Fibroblast of the conjunctiva (primary cell): ENCODE measurements at places on chromosomes 7 and 10.

DNA sequence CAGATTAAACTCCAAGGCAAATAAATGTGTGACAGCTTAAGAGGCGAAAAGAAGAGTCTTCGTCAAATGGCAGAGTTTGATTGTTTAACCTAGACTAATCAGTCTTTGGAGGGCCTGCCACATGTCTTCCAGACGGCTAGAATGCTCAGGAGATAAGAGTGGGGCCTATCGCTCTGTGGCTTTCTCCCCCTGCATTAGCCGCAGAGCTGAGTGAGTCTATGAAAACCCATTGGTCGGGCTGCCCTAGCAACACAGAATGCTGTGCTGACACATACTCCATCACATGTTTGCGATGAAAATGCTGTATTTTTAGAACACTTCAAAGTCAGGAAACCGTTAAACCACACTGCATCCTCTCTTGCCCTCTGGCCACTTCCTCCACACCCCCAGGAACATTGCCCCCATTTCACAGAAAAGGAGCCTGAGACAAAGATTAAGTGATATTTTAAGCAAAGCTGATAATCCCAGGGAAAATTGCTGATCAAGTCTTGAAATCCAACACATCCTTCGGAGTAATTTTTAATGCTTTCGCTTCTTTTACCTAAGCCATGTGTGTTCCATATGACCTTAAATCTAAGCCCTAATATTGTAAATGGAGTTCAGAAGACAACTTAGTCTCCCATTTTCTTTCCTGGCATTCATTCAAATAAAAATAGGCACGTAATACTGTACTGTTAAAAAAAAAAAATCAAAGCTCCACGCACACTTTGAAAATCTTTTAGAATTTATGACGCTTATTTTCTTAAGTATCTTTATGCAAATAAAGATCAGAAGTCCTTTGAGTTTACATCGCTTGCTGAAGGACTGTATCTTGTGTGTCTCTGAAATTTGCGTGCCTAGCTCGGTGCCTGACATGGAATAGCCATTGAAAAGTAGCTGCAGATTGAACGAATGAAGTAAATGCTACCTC, 161.2 kb downstream of the CELF2 start:
- DNase-seq: no peak

- no peak for DNase-seq
Measured at GRCh38 chr10:133048266-133048665, 39.5 kb upstream of the ADGRA1 start.

DNA sequence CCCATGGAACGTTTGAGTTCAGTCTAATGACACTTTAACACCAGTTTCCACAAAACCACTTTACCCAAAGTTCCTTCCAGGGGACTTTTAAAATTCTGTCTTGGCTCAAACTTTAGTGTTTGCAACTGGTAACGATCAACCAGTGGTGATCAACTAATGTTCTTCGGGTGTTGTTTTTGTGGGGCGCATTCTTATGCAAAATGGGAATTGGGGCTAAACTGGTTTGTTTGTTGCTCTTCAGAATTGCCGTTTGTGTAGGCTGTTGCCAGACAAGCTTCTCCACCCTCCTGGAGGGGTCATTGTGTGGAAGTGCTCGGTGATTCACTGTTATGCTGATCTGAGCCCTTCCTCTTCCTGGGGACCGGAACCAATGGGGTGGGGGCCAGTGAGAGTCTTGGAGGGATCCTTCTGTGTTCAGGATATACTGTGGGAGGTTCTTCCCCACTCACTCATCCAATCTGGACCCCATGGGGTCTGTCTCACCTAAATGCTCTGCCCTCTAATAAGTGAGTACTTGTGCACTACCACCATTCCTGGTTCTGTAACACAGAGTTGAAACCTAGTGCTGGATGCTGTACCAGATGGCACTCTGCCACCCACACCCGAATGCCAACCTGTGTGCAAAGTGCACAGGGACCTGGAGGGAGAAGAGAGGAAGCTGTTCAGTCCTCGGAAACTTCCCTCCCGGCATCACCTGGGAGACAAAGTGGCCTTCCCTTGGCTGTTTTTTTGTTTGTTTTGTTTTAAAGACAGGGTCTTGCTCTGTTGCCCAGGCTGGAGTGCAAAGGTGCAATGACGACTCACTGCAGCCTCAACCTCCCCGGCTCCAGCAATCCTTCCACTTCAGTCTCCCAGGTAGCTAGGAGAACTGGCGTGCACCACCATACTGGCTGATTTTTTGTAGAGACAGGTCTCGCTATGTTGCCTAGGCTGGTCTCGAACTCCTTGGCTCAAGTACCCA, 2.1 kb downstream of the NFE2L3 start:
- DNase-seq: no peak

- DNase-seq: no peak
Measured at GRCh38 chr10:74880041-74880440, 53.6 kb downstream of the KAT6B start.

DNA sequence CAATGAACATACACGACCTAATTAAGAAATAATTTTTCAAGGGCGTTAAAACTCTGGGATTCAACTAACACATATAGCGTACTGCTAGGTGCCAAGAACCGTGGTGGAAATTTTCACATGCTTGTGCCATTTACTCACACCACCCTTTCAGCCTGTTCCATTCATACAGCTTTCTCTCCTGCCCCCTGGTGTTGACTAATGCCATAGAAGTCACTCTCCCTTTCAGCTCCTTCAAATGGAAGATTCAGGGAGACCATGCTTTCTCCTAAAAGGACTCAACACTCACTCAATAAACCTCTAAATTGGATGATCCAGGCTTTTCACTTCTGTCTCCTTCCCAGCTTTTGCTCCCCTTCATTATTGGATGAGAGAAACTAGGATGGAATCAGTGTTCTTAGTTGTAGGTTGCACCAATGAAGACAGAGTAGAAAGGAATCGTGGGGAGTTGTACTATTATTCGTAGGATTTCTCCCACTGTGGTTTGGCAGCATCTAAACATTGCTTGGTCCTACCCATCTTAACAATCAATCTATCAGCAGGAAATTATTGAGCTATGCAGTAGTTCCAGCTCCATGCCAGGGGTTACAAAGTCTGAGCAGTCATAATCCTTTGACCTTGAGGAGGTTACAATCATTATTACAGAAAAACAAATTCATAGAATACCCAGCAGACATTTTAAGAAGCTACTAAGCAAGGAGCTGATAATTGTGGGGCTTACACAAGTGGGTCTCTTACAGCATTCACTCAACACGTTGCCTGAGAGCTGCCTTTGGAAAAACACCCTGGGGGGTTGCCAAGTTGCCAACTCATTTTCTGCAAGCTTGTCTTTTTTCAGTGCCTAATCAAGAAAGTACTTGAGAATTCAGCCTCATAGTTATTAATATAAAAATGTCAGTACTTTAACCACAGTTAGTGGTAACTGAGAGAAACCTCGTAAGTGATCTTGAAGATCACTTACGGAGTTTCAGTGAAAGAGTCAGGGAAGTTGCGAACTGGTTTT, 2.8 kb upstream of the PPP1R3C start:
- peak; percentile 82 for DNase-seq

DNA sequence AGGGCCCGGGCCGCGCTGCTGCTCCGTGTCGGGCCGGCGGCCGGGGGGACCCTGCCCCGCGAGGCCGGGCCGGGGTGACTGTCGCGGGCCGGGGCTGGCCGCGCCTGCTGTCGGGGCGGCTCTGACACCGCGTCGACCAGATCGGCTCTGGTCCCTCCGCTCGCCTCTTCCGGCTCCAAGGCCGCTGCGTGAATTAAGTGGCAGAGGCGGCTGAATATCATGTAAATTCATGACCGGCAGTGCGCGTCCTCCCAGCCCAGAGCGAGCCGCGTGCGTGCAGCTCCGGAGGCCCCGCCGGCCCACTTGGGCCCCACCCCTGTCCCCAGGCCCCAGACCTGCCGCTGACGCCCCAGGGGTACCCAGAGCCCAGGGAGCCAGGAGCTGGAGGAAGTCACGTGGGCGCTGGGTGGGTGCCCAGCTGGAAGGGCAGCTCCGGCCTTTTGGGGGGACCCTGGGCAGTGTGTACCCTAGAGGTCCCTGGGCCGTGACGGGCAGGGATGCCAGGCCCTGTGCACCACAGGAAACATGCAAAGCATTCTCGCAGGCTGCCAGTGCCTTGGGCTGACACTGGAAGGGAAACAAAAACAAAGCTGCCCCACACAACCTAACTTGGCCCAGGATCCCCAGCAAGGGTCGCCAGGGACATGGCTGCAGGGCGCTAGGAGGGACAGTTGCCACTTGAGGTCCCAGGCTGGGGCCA, 584.0 kb upstream of the MKI67 start:
- DNase-seq: no peak

DNA sequence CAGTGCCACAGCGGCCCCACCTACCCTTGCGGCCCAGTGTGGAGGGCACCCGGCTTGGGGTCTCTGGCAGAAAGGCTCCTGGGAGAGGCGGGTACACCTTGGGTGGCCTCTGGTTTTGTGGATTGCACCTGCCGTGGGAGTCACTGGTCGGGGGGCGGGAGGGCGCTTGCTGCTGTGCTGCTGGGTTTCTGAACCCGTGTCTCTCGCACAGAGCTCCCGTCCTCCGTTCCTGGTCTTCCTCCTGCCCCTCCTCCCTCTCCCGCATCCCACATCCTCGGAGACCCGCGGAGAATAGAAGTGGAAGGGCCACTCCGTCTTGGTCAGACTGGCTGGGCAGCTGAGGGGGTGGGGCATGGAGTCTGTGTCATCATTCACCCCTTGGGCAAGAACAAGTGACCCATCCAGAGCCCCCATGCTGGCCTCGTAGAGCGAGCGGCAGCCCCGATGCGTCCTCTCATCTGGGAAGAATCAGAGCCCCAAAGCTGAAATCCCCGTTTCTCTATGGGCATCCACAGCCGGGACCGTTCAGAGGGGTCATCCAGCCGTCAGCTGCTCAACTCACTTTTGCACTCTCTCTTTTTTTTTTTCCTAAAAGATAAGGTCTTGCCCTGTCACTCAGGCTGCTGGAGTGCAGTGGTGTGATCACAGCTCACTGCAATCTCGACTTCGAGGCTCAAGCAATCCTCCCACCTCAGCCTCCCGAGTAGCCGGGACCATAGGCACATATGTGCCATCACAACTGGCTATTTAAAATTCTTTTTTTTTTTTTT, 4.0 kb downstream of the MAFK start:
- no peak for DNase-seq
